Tibial artery (tissue), 4 donors: ENCODE measurements at places on chromosomes 3 and 15.

DNA sequence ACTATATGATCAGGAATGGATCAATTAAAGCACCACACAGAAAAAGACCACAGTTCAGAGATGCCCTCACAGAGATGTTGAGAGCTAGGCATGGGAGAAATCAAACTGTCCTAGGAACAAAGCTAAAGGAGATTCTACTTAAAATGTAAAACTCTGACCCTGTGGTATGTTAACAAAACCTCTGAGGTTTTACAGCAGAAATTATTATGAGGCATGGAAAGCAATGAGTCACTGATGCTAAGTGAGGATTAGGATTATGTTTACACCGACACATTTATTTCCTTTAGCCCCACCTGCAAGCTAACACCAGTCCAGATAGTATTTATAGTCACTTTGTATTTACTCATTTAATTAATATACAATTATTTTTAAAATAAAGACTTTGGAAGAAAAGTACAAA is 1242.2 kb downstream of the OTOL1 start:
- H3K4me1 ChIP-seq, result no peaks in the 10 kb centered on the region
- DNase-seq, result no peak
- H3K27ac ChIP-seq, result no peak overlapping the region
- H3K36me3 ChIP-seq, result no peaks in the 10 kb centered on the region
- no peaks in the 10 kb centered on the region for H3K27me3 ChIP-seq
- no peak overlapping the region for H3K4me3 ChIP-seq

- peak overlapping the region; percentile 6 for H3K27ac ChIP-seq
- DNase-seq, result no peak
- H3K4me3 ChIP-seq, result no peak overlapping the region
- no peaks in the 10 kb centered on the region for H3K4me1 ChIP-seq
- peaks cover 17% of the 10 kb centered on the region for H3K36me3 ChIP-seq
Measured at GRCh38 chr3:141392897-141393734, 24.8 kb downstream of the ZBTB38 start.

DNA sequence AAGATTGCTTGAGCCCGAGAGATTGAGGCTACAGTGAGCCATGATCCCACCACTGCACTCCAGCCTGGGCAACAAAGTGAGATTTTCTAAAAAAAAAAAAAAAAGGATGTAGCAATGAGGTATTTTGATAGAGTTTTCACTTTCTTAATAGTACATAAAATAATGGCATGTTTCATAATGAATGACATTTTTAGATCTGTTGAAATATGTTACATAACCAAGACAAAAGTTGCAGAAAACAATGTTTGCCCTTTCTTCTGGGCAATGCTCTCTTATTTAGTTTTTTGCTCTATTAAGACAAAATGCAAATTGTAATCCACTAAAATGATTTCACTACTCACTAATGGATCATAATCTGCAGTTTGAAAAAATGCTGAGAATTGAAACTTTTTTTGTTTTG is 4.4 kb upstream of the MAPK6 start:
- H3K4me3 ChIP-seq, result no peak overlapping the region
- H3K27ac ChIP-seq, result no peak overlapping the region
- no peak for DNase-seq
- H3K36me3 ChIP-seq, result no peaks in the 10 kb centered on the region
- H3K27me3 ChIP-seq, result no peaks in the 10 kb centered on the region

DNA sequence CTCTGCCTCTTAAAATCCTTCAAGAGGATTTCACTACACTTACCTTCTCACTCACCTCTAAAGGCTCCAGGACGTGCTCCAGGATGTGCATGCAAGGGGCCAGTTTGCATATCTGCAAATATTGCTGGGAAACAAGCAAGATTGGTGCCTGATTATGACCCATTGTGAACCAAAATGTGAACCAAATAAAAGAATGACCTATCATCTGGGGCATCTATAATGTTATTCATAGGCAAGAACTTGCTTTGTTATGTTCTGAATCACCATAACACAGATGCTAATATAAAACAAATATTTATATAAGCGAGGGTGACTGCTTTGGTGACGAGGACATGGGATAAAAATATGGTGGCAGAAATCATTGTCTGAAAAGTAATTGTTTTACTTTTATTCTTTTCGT is 5.5 kb downstream of the IL12A start:
- DNase-seq, result no peak
- no peaks in the 10 kb centered on the region for H3K27me3 ChIP-seq
- H3K4me1 ChIP-seq, result peaks cover 7% of the 10 kb centered on the region
- H3K4me3 ChIP-seq, result no peak overlapping the region
- no peaks in the 10 kb centered on the region for H3K36me3 ChIP-seq
- no peak overlapping the region for H3K27ac ChIP-seq

DNA sequence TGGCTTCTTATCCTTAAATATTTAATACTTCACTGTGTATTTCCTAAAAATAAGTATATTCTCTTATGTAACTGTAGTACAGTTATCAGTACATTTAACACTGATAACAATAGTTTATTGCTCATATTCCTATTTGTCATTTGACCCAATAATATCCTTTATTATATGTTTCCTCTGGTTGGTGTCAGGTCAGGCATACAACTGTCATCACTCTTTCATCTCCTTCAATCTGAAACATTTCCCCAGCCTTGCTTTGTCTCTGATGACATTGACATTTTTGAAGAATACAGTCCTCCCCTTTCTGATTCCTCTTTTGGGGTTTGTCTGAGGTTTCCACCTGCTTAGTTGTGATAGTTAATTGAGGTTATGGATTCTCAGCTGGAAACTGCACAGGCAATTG is 27.8 kb downstream of the PLEKHO2 start:
- no peak for DNase-seq
- no peaks in the 10 kb centered on the region for H3K27me3 ChIP-seq

- peaks cover 5% of the 10 kb centered on the region for H3K27me3 ChIP-seq
- no peak overlapping the region for H3K27ac ChIP-seq
- peak overlapping the region; percentile 54 for H3K4me3 ChIP-seq
- H3K36me3 ChIP-seq, result no peaks in the 10 kb centered on the region
- DNase-seq, result no peak
Measured at GRCh38 chr3:190322604-190323245, 479 bp upstream of the CLDN1 start.

DNA sequence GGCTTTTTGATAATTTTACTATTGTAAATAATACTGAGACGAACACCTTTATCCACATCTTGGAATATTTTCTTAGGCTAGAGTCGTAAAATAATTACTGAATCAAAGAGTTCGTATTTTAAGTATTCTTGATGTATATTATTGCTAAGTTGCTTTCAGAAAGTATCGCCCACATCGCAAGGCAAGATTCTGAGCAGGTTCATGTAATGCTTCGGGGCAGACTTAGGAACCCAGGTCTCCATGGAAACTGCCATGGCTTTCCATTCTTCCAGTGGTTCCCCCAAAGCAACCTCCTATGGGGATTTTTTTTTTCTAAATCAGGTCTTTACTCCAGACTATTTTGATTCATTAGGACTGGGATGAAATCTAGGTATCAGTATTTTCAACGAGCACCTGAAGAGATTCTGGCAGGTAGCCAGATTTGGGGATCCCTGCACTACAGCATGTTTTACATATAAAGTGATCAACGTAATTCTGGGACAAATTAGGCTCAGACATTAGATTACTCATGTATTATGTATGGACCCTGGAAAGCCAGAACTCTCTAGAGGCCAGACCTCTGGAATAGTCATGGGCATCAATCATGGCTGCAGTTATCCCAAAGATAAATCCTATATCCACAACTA is 86.5 kb downstream of the B3GNT5 start:
- no peak overlapping the region for H3K4me3 ChIP-seq
- no peak for DNase-seq
- no peaks in the 10 kb centered on the region for H3K27me3 ChIP-seq
- no peaks in the 10 kb centered on the region for H3K36me3 ChIP-seq

GRCh38 chr3:101781166-101781565 is 2.2 kb downstream of the NXPE3 start:
- no peak for DNase-seq
- peaks cover 35% of the 10 kb centered on the region for H3K36me3 ChIP-seq
- H3K4me3 ChIP-seq, result peak overlapping the region; percentile 90
- no peaks in the 10 kb centered on the region for H3K27me3 ChIP-seq
- no peak overlapping the region for H3K27ac ChIP-seq

- DNase-seq, result peak; percentile 89
- no peaks in the 10 kb centered on the region for H3K36me3 ChIP-seq
- H3K27me3 ChIP-seq, result no peaks in the 10 kb centered on the region
- peaks cover 3% of the 10 kb centered on the region for H3K4me1 ChIP-seq
- H3K4me3 ChIP-seq, result no peak overlapping the region
Measured at GRCh38 chr3:9715764-9716437, 12.3 kb downstream of the CPNE9 start.

DNA sequence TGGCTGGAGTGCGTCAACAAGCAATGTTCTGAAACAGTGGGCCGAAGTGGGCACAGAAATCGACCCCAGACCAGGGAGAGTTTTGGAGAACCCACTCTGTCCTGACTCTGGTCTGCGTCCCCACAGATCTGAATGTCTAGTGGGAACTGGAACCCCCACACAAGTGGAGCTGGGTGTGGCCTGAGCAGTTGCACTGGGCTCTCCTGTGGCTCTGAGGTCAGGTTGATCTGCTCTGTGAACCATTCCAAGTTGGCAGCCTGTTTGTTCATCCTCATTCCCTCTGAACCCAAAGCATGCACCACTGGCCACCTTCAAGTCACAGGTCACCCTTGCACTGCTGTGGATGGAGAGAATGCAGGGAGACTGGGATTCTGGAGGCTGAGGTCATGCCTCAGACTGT is 60.5 kb downstream of the STARD5 start:
- H3K27me3 ChIP-seq, result no peaks in the 10 kb centered on the region
- no peak overlapping the region for H3K27ac ChIP-seq
- H3K36me3 ChIP-seq, result no peaks in the 10 kb centered on the region
- H3K4me3 ChIP-seq, result no peak overlapping the region
- no peak for DNase-seq

DNA sequence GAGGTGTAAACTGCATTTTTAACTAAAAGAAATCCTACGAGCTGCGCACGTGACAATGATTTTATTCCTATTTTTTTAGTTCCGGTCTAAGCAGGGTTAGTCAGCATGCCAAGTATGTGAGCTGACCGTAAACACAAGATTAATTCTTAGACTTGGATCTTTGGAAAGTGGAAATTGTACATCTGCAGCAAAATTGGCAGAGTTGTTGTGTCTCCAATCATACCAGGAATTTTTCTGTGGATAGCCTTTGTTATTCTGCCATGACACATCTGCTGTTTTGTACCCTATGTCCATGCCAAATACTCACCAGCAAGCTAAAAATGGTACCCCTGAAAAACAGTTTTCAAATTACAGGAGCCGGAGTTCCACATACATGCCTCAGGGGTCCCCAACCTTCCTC is 562.5 kb downstream of the UNC13C start:
- H3K36me3 ChIP-seq, result no peaks in the 10 kb centered on the region
- peak overlapping the region; percentile 54 for H3K27ac ChIP-seq
- DNase-seq, result no peak

- no peak overlapping the region for H3K27ac ChIP-seq
- H3K36me3 ChIP-seq, result no peaks in the 10 kb centered on the region
- no peaks in the 10 kb centered on the region for H3K27me3 ChIP-seq
Measured at GRCh38 chr15:42508263-42508690, 12.8 kb downstream of the SNAP23 start.

DNA sequence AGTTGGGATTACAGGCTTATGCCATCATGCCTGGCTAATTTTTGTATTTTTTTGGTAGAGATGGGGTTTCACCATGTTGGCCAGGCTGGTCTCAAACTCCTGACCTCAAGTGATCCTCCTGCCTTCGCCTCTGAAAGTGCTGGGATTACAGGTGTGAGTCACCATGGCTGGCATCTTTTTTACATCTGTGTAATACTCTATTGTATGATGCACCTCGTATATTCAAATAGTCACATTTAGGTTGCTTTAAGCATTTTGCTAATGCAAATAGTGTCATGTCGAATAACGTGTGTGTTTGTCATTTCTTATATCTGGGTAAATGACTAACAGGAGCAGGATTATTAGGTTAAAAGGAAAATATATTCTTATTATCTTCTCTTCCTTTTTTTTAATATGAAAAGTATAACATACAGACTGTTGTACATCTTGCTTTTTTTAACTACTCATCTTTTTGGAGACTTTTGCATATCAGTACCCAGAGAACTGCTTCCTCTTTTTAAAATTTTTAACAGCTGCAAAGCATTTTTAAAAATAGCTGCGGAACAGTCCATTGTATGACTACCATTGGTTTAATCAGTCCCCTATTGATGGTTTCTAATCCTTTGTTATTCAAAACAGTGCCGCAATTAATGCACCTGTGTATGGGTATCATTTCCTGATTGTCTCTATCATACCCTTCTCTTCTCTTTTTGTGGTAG is 13.4 kb downstream of the SCAMP5 start:
- no peak overlapping the region for H3K4me3 ChIP-seq
- no peaks in the 10 kb centered on the region for H3K4me1 ChIP-seq
- no peak for DNase-seq
- no peaks in the 10 kb centered on the region for H3K27me3 ChIP-seq
- H3K36me3 ChIP-seq, result no peaks in the 10 kb centered on the region
- H3K27ac ChIP-seq, result no peak overlapping the region

- H3K36me3 ChIP-seq, result no peaks in the 10 kb centered on the region
- no peak overlapping the region for H3K27ac ChIP-seq
- no peaks in the 10 kb centered on the region for H3K4me1 ChIP-seq
- H3K27me3 ChIP-seq, result no peaks in the 10 kb centered on the region
Measured at GRCh38 chr3:194023501-194024280, 112.3 kb upstream of the HES1 start.

- peak within 1 kb of the TSS; percentile 92 for H3K4me3 ChIP-seq
- H3K27ac ChIP-seq, result peak within 1 kb of the TSS; percentile 97
Measured at GRCh38 chr3:146160964-146161662, at the start of gene PLOD2. PLOD2 (minus strand) TSS chr3:146161184; CDS start chr3:146160989, 195 bp downstream.
